ENCODE measurements at places on chromosomes 16 and 17. TPM values are rescaled to one million over a fixed set of nuclear protein-coding genes. Genes with fewer than 3 reads are reported as not detected.

KLHL36 gene
- 86.4 TPM for total RNA-seq

MMP28 gene
- total RNA-seq = 28.5 TPM

SEC14L5 gene
- 0.15 TPM for total RNA-seq

UMOD gene
- not detected for total RNA-seq

ADAMTS18 gene
- total RNA-seq = not detected

NPB gene
- total RNA-seq = not detected

TBC1D3E gene
- total RNA-seq = not detected

CFAP97D1 gene
- not detected for total RNA-seq

ANKFN1 gene
- total RNA-seq = 0.94 TPM

JUP gene
- total RNA-seq = 356 TPM

EIF3C gene
- 269 TPM for total RNA-seq

MRPL12 gene
- 89.3 TPM for total RNA-seq

TM4SF5 gene
- total RNA-seq = not detected

DNA sequence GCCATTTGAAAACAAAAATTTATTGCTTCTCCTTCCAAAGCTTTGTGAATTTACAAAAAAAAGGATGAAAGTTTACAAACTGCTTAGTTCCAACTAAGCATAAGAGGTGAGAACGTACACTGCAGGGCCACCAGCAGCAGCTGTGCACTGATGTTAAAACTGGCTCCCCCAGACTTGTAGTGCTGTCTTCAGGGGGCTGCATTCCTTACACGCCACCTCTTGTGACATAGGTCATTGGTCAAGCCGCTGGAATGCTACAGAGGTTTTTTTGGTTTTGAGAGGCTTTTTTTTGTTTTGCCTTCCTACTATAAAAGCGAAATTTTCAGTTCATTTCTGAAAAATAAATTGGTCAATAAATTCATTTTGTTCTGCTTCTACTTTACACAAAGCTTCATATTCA lies 6.9 kb downstream of the IFT20 start:
- DNase-seq = no peak
- H3K27me3 ChIP-seq = no peaks in the 10 kb centered on the region
- no peaks in the 10 kb centered on the region for H3K4me1 ChIP-seq
- H3K36me3 ChIP-seq = peaks cover 19% of the 10 kb centered on the region
- H3K4me3 ChIP-seq = no peak overlapping the region

GRCh38 chr17:80696456-80696855 lies 151.8 kb downstream of the RPTOR start:
- no peaks in the 10 kb centered on the region for H3K27me3 ChIP-seq
- no peak overlapping the region for H3K27ac ChIP-seq
- no peaks in the 10 kb centered on the region for H3K36me3 ChIP-seq
- H3K4me1 ChIP-seq = no peaks in the 10 kb centered on the region

GRCh38 chr17:34235389-34236028 lies 19.6 kb upstream of the CCL2 start:
- H3K4me1 ChIP-seq = peaks cover 10% of the 10 kb centered on the region
- H3K36me3 ChIP-seq = no peaks in the 10 kb centered on the region
- H3K27me3 ChIP-seq = no peaks in the 10 kb centered on the region
- H3K4me3 ChIP-seq = no peak overlapping the region
- H3K27ac ChIP-seq = peak overlapping the region; percentile 3

- H3K27me3 ChIP-seq = no peaks in the 10 kb centered on the region
- no peaks in the 10 kb centered on the region for H3K36me3 ChIP-seq
- H3K4me1 ChIP-seq = no peaks in the 10 kb centered on the region
- no peak overlapping the region for H3K27ac ChIP-seq
- no peak overlapping the region for H3K4me3 ChIP-seq
- no peak for DNase-seq
Observed at GRCh38 chr17:77266891-77267341, 126.1 kb downstream of the SEC14L1 start.

- H3K27me3 ChIP-seq = no peaks in the 10 kb centered on the region
- peak; percentile 12 for DNase-seq
- H3K36me3 ChIP-seq = no peaks in the 10 kb centered on the region
- no peak overlapping the region for H3K27ac ChIP-seq
- no peak overlapping the region for H3K4me3 ChIP-seq
Observed at GRCh38 chr16:89602273-89602951, 11.0 kb upstream of the DPEP1 start.

- DNase-seq = no peak
- no peaks in the 10 kb centered on the region for H3K27me3 ChIP-seq
- no peaks in the 10 kb centered on the region for H3K4me1 ChIP-seq
- no peaks in the 10 kb centered on the region for H3K36me3 ChIP-seq
- H3K27ac ChIP-seq = no peak overlapping the region
Observed at GRCh38 chr17:82502207-82502606, 17.3 kb upstream of the FOXK2 start.

DNA sequence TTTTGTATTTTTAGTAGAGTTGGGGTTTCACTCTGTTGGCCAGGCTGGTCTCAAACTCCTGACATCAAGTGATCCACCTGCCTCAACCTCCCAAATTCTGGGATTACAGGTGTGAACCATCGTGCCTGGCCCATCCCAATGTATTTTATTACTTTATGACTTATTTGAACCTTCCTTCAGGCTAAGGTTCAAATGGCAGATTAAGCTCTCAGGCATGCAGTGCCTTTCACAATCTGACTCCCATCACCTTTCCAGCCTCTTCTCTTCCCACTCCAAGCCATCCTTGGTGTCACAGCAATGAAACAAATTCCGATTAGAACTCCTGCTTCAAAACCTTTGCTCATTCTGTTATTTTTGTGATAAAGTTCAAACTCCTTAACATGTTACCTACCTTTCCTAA lies 26.6 kb upstream of the YPEL2 start:
- no peak overlapping the region for H3K4me3 ChIP-seq
- H3K27me3 ChIP-seq = no peaks in the 10 kb centered on the region
- no peaks in the 10 kb centered on the region for H3K36me3 ChIP-seq
- no peak for DNase-seq

DNA sequence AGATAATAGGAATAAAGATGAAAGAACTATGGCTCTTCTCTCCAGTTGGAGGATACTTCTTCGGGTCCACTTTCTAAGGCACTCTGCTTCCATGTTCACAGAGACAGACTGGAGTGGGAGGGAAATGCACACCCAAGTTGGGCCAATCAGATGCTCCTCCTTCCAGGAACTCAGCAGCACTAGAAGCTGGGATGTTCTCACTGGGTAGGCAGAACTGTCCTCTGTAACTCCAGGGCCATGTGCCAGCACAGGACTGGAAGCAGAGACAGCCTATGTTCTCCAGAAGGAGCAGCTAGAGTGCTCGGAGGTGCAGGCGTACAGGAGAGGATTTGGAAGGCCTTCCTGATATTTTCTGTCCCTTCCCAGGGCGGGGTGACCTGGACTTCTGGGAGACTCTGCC lies 49.9 kb upstream of the SREBF1 start:
- peaks cover 5% of the 10 kb centered on the region for H3K36me3 ChIP-seq
- H3K27ac ChIP-seq = no peak overlapping the region
- no peak overlapping the region for H3K4me3 ChIP-seq
- H3K4me1 ChIP-seq = peaks cover 72% of the 10 kb centered on the region

DNA sequence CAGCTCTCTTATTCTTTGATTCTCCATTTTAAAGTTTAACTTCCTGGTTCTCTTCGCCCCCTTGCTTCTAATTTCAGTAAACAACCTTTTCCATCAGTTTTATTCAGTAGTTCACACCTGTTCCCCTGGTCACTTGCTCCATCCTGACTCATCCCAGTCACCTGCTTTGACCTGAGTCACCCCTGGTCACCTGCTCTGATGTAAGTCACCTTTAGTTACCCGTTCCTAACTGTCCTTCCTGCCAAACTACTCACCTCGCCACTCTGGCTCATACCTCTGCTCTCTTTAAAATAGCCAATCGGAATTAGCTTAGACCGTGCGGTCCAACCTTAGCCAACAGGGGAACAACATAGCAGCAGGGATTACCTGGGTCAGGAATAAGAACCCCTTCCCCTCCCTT lies 4.7 kb upstream of the NLRC5 start:
- no peaks in the 10 kb centered on the region for H3K36me3 ChIP-seq
- H3K4me1 ChIP-seq = no peaks in the 10 kb centered on the region
- peak overlapping the region; percentile 46 for H3K27ac ChIP-seq
- no peak overlapping the region for H3K4me3 ChIP-seq
- no peaks in the 10 kb centered on the region for H3K27me3 ChIP-seq

DNA sequence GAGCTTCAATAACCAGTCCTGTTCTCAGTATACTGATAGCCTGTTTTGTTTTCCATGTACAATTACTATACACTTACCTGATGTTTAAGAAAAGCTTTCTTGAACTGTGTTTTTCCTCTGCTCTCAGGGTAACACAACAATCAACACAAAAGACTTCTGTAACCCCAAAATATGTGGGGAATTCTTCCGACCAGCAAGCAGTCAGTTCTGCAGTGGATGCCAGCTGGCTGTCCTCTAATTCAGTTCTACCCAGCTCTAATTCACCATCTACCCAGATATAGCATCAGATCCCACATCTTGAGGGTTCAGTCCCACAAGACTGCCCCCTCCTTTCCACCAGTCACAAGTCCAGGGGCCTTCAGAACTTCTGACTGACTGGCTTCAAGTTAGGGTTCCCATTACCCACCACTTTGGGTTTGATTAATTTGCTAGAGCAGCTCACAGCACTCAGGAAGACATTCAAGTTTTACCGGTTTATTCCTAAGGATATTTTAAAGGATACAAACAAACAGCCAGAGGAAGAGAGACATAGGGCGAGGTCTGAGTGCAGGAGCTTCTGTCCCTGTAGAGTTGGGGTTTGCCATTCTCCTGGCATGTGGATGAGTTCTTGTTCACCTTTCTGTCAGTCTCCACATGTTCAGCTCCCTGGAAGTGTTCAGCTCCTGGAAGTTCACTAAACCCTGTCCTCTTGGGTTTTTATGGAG lies 178.2 kb downstream of the CHD9 start:
- no peaks in the 10 kb centered on the region for H3K27me3 ChIP-seq
- no peaks in the 10 kb centered on the region for H3K4me1 ChIP-seq
- H3K27ac ChIP-seq = no peak overlapping the region
- DNase-seq = no peak
- H3K36me3 ChIP-seq = peaks cover 50% of the 10 kb centered on the region

DNA sequence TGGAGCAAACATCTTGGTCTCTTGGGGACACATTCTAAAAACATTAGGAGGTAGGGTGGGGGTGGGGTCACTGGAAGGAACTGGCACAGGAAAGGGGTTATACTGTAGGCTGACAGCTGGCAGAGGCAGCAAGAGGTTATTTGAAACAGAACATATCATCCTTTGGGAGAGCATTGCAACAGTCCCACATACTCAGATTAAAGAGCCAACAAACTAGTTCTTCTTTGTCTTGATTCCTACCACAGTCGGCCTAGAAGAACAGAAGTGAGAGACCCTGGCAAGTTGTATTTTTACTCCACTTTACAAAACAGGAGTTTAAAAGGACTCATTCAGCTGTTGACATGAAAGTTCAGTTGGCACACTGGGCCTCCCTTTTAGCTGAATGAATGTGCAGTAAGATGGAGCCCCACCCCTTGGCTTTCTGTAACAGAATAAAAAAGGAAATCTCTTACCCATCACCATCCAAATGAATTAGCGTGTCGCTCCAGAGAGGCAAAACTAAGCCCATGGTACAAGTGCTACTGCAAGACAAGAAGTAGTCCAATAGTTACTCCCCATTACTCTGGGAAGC lies 54.6 kb upstream of the CORO6 start:
- no peaks in the 10 kb centered on the region for H3K36me3 ChIP-seq
- H3K4me3 ChIP-seq = no peak overlapping the region
- no peak overlapping the region for H3K27ac ChIP-seq
- H3K27me3 ChIP-seq = no peaks in the 10 kb centered on the region

GRCh38 chr16:65731833-65732232 lies 610.0 kb upstream of the CDH11 start:
- H3K4me1 ChIP-seq = no peaks in the 10 kb centered on the region
- no peaks in the 10 kb centered on the region for H3K36me3 ChIP-seq
- H3K4me3 ChIP-seq = no peak overlapping the region
- H3K27ac ChIP-seq = no peak overlapping the region

DNA sequence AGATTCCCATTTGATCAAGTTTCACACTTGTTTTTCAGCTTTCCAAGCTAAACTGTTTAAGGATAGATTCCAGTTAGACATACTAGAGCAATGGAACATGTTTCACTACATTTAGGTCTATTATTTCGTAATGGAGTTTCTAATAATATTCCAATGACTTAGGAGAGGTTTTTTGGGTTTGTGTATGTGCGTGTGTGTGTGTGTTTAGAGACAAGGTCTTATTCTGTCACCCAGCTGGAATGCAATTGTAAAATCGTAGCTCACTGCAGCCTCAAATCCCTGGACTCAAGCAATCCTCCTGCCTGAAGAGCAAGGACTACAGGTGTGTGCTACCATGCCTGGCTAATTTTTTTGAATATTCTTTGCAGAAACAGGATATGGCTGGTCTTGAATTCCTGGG lies 426.3 kb downstream of the ZFHX3 start:
- H3K4me3 ChIP-seq = no peak overlapping the region
- no peaks in the 10 kb centered on the region for H3K27me3 ChIP-seq
- DNase-seq = no peak
- no peak overlapping the region for H3K27ac ChIP-seq
- no peaks in the 10 kb centered on the region for H3K36me3 ChIP-seq
- peaks cover 9% of the 10 kb centered on the region for H3K4me1 ChIP-seq

- H3K4me3 ChIP-seq = no peak overlapping the region
- DNase-seq = peak; percentile 67
- no peak overlapping the region for H3K27ac ChIP-seq
- H3K27me3 ChIP-seq = no peaks in the 10 kb centered on the region
- H3K36me3 ChIP-seq = no peaks in the 10 kb centered on the region
Observed at GRCh38 chr16:12458591-12459358, 344.9 kb downstream of the CPPED1 start.

DNA sequence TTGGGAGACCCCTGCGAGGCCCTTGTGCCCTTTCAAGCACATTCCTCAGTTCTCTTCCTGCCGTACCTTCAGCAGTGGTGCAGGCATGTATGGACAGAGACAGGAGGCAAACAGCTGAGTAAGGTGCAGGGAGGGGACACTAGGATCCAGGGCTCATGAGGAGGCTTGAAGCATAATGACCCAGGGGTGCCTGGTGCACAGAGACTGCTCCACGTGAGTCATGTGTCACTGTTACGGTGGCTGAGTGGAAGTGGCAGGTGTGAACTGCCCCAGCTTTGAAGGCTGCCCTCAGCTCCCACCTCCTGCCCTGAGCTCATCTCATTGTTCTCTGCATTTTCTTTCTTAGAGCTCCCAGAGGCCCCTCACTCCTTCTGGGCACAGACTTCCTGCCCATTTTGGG lies 124.8 kb downstream of the NTN1 start:
- H3K4me1 ChIP-seq = peaks cover 4% of the 10 kb centered on the region
- no peaks in the 10 kb centered on the region for H3K36me3 ChIP-seq

- H3K4me1 ChIP-seq = peaks cover 89% of the 10 kb centered on the region
- peak; percentile 77 for DNase-seq
Observed at GRCh38 chr16:67457611-67458010, 23.3 kb downstream of the ATP6V0D1 start.

DNA sequence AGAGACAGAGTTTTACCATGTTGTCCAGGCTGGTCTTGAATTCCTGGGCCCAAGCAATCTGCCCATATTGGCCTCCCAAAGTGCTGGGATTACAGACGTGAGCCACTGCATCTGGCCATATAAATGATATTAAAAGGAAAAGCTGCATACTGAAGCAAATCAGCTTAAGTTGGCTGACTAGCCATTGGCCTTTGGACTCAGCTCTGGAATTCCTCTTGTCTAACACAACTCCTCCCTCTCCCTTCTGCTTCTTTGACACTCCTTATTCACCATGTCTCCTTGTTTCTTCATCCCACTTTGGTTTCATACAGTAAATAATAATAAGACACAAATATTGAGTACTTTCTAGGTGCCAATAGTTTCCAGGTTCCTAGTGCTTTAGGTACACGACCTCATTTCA lies 7.5 kb downstream of the KRT12 start:
- no peak overlapping the region for H3K4me3 ChIP-seq
- no peak overlapping the region for H3K27ac ChIP-seq
- DNase-seq = no peak
- no peaks in the 10 kb centered on the region for H3K36me3 ChIP-seq
- no peaks in the 10 kb centered on the region for H3K27me3 ChIP-seq
- no peaks in the 10 kb centered on the region for H3K4me1 ChIP-seq
